OCI-LY7 (cell line): ENCODE measurements at places on chromosomes 3 and 15.

DNA sequence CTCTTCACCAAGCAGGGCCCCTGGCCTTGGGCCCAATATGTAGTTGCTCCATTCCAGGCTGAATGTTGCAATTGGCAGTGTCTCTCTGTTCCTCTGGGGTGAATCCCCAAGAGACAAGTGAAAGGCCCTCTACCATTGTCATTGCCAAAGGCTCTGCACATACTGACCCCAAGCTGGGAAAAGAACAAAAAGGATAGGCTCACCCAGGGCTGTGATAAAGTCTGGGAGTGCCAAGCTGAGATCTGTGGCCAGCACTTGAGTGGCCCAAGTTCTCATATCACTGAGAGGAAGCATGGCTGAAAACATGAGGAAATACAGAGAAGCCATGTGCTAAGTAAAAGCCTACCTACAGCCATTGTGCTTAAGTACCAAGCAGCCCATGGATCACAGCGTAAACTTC is 612.2 kb upstream of the EPHA6 start:
- no peak for DNase-seq

DNA sequence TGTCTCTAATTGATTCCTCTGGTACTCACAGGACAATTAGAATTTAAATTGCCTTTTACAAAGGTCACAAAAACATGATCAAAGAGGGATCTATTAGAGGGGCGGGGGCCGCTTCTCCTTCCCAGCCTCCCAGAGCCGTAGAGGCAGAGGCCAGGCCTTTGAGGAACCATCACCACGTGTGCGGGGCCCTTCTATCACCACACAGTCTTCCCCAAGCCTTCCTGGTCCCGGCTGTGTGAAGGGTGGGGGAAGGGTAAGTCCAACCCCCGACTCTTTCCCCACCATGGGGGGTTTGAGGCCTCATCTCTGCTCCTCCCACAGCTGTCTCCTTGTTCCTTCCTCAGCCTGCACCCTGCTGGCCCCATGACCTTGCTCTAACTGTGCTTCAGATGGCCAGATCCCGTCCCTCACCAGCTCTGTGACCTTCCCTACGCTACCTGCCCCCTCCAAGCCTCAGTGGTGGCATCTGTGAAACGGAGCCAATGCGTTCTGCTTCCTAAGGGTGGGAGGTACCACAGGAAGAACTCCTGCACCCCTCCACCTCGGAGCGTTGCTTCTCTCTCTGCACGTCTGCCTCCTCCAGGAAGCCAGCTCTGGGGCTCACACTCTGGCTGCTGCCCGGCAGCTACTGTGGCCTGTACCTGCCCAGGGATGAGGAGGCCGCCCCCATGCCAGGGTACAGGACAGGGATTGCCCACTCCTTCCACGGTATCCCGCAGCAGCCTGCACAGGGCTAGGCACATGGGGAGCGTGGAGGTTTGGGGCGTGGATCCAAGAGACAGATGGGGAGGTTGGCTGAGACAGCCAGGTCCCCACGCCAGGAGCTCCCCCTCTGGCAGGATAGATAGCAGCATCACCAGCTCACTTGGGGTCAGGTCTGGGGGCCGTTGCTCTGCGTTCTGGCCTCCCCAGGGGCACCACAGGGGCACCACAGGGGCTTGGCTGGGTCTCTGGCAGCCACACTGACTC is 83.8 kb downstream of the LINGO1 start:
- DNase-seq, result no peak

- peak; percentile 58 for DNase-seq
These were observed 1.1 kb downstream of the HES1 start for GRCh38 chr3:194137008-194137505.

DNA sequence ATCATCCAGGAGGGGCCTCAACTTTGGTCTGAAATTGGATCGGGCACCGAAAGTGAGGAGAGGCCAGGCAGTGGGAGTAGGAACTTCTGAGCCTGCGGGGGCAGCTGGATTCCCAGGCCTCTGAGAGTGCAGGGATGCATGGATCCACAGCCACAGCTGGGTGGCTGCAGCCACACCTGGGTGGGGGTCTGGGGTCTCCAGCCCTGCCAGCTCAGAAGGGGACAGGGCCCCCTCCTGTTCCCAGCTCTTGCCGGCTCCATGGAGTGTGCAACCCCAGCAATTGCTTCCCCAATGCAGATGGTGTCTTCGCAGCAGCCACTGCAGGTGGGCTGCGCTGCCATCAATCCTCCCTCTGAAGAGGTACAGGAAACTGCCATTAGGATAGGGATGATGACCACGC is 123.7 kb downstream of the BCHE start:
- DNase-seq, result no peak

GRCh38 chr15:33206366-33206765 is 11.9 kb upstream of the FMN1 start:
- no peak for DNase-seq

GRCh38 chr3:109563149-109563548 is 225.8 kb upstream of the DPPA4 start:
- no peak for DNase-seq
